NCI-H1694 (cell line): ENCODE measurements at places on chromosomes 1 and 21.

- no peak for DNase-seq
These were observed 636.4 kb upstream of the PLXNA2 start for GRCh38 chr1:208880433-208881100.

GRCh38 chr1:7474786-7475502 is 296.2 kb upstream of the VAMP3 start:
- no peak for DNase-seq

DNA sequence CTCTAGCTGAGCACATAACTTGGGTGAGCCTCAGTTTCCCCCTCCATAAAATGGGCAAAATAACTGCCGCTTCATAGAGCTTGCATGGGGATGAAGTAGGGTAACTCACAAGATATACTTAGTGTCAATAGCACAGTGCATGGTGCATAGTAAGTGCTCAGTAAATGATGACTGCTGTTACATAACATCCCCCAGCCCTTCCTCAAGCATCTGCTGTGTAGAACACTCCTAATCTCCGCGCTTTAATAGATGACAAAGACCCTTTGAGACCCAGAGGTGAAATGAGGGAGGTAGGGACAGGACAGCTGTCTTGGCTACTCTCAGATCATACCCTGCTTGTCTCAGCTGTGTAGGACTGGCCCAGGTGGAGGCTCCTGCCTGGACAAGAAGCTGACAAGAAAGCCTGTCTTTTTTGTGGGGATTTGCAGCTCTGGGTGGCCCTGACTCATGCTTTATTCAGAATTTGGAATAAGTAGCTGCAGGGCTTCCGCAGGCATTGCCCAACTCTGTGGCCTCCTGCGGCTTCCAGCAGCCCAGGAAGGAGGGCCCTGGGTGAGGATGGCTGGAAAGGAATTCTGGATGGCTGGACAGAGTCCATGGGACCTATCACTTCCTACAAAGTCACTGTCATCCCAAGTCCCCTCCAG is 20.7 kb upstream of the PADI4 start:
- DNase-seq = no peak

DNA sequence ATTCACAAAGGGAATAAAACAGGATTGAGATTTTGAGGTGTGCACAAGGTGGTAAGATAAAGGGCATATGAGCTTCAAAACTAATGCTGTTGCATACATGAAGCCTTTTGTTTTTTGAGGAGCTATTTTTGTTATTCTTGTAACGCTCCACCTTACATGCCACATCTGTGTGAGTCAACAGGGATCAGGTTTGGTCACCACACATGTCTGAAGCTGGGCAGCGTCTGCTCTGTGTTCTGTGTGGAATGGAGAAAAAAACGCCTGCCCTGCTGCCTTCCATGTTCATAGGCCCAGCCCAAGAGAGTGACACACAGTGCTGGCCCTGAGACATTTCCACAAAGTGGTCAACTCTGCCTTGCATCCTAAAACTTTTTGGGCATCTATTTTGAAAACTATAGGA is 67.7 kb downstream of the MPZL1 start:
- DNase-seq = no peak

GRCh38 chr1:16921391-16922185 is at the start of gene CROCC:
Gene CROCC, plus strand, starts transcription at chr1:16921931. Its CDS starts 88 bp downstream, at chr1:16922019.
- no peak for DNase-seq

- no peak for DNase-seq
These were observed 965 bp downstream of the ABCA4 start for GRCh38 chr1:94119796-94120569.

DNA sequence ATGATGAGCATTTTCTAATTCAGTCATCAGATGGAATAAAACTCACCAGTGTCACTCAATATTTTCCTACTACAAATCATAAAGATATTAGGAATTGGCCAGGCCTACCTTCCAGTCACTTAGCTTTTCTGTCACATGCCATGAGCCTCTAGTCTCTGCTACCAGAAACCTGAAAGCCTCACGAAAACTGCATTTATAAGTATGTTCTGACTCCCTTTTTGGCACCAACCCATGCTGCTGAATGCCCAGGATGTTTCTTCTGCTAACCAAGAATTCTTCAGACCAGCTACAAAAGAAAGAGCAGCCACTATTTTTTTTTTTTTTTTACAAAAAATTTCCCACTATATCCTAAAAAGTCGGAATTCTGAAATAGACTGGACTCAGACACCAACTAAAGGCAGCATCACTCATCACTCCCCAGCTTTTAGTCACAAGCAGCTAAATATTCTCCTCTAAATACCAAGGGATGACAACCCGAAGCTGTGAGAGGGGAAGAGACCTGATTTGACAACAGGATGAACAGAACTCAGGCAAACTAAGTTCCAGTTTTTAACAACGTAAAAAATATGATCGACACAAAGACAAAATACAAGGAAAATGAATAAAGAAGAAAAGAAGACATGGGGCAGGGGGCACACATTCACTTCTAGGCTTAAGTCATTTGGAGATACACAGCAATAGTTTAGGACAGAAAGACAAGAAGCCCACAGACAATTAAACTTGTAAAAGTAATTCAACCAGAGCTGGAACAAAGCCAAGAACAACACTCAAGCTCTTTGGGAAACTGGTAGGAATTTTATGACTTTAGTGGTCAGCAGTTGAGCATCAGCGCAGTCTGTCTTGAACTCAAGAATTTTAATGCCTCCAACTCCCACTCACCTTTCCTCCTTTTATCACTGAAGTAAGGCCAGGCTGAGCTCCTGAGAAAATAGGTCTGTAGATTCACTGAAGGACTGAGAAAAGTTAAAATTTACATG is 1.7 kb downstream of the DCAF8 start:
- DNase-seq = no peak

GRCh38 chr1:116806671-116807070 is 52.4 kb downstream of the CD2 start:
- no peak for DNase-seq
